ENCODE measurements at places on chromosomes 7 and 10.
A peak's percentile ranks its signal among the peaks of the same experiment; 100 is the strongest.

- DNase-seq = no peak
Observed at GRCh38 chr7:30114536-30115238, 20.1 kb upstream of the MTURN start.

GRCh38 chr7:148950806-148951205 lies 66.7 kb upstream of the EZH2 start:
- no peak for DNase-seq

- no peak for DNase-seq
Observed at GRCh38 chr7:111005445-111005844, 85.5 kb upstream of the LRRN3 start.

- DNase-seq = peak; percentile 94
Observed at GRCh38 chr7:39623047-39623731, at the start of gene RALA. TSS of gene RALA (plus strand) at chr7:39623572. CDS start at chr7:39686668, 63,096 bp downstream.

- no peak for DNase-seq
Observed at GRCh38 chr10:110276603-110277002, 28.1 kb downstream of the SMNDC1 start.

GRCh38 chr7:104371216-104371979 lies 43.0 kb downstream of the LHFPL3 start:
- DNase-seq = no peak

DNA sequence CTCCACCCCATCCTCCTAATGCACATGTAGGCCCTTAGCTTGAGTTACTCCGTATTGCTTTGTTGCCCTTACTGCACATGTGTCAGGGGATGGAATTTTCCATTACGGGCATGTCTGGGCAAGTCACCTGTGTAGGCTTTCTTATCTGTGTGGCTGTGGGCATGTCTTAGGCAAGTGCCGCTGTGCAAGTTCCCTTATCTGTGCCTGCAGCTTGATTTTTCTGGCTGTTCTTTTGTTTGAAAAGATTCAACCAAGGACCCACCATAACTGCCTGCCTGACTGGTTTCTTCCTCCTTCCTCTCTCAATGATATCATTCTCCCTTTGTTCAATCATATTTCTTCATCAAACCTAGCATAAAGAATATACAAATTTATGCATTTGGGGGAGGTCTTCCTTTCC lies 88.5 kb downstream of the AKR1D1 start:
- DNase-seq = no peak

- no peak for DNase-seq
Observed at GRCh38 chr10:33309406-33309805, 25.1 kb downstream of the NRP1 start.

DNA sequence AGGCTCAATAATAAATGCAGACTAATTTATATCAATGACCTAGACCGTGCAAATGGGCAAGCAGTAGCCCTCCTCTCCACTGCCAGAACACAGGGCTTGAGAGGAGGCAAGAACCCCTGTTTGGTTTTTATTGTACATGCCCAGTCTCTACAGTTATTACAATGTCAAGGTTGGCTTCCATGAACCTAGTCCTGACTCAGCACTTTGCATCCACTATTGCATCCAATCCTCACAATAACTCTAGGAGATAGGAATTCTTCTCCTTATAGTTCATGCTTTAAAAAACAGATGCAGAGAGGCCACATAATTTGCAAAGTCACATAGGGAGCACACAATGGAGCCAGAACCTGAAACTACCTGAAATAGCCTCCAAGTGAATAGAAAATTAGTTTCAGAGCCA lies 7.0 kb upstream of the COL13A1 start:
- DNase-seq = no peak

DNA sequence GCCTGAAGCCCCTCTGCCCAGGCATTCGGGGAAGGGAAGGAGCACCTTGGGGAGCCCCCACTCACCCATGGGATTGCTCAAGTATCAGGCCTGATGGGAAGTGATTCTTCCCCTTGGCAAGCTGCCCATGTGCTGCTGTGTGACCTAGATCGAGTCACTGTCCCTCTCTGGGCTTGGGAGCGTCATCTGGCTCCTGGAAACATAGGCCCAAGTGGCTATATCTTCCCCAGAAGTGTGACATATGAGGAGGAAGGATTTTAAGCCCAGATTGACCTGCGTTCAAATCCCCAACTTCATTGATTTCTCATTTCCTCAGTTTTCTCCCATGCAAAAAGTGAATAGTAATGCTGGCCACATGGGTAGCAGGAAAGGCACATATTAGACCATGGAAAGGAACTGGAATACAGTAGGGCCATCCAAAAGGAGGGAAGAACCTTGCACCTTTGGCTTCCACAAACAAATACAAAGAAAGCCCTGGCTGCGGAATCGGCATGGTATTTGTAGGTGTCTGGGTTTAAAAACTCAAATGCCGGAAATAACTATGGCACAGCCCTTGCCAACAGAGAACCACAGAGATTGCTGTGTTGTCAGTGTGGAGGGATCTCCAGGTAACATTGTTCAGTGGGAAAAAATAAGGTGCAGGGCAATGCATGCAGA lies 169.5 kb upstream of the ZMIZ1 start:
- no peak for DNase-seq

GRCh38 chr10:5465976-5466450 lies 33.4 kb downstream of the CALML5 start:
- no peak for DNase-seq

DNA sequence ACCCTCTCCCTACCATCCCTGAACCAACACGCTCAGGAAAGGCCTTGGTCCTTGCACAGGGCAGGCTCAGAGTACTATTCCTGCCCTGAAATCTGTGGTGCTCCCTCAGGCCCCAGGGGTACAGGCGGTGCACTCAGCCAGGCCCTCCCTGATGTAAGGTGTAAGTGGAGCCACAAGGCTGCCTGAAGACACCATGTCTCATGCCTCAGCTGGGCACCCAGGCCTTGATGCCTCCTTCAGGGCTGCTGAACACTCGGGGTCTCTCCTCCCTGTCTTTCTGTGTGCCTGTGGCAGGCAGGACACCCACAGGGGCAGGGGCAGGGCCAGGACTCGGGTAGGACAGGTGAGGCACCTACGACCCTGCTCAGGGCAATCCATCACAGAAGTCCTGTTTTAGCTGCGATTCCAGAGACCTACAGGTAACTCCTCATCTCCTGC lies 22.9 kb upstream of the ANTXRL start:
- no peak for DNase-seq

GRCh38 chr10:79374312-79375191 lies 27.3 kb downstream of the PPIF start:
- DNase-seq = peak; percentile 84

GRCh38 chr7:801940-802381 lies 30.3 kb upstream of the SUN1 start:
- DNase-seq = no peak

DNA sequence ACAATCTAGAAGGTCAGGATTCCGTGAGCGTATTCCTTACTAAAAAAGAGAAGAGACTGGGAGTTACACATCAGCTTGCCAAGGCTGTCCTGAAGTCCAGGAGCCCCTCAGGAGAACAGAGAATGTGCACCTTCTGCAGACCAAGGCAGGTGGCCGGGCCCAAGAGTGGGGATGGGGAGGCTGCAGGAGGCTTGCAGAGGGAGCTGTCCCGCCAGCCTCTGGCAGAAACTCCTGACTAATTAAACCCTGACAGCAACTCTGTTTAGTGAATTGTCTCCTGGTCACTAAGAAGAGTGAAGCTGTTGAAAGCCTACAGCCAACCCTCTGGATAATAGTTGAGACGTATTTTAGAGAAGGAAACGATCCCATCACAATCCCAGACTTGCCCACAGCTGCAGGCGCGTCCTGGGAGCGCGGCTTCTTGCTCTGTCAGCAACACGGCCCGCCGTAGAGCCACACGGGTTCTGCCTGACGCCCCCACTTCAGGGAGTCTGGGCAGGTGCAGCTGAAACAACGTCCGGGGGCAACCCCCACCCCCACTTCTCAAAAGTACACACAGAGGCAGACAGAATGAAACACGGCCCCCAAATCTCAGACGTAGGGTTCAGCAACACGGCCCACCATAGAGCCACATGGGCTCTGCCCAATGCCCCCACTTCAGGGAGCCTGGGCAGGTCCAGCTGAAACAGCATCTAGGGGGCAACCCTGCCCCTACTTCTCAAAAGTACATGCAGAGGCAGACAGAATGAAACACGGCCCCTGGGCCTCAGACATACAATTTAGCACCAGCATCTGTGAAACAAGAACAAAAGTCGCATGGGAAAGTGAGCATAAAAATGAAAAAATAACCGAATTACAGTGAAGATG lies 45.2 kb downstream of the DIP2C start:
- no peak for DNase-seq

DNA sequence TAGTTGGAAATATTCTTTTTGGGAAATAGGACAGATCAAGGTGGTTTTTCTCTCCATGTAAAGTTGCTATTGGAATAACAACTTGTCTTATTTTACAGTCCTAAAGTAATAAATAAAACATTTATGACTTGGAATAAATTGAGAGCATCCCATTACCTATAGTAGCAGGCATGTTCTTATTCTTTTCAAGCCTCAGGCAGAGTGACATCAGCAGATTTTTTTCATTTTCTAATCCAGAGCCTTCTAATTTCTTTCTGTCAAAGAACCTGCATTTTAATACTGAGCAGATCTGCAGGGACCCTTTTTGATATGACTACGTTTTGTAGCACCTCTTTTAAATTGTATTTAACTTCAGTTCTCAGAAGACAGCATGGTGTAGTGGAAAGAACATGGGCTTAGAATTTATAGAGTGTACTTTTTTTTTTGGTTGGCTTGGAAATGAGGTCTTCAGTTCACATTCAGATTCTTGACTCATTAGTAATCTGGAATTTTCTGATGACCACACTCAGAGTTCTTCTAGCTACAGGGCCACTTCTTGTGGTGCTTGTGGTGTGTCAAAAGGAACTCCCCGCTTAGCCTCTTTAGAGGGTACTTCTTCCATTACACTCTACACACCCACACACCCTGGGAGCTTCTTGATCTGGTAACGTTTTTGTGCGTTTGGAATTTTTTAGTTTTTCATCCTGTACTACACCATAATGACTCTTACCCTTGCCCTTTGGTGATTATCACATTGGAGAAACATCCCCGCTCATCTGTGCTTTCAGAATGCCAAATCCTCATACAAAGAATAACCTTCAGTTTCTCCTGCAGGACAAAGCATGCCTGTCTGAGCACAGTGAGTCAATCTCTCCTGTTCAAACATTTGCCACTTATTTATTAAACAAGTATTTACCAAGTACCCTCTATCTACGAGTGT lies 34.6 kb downstream of the AGK start:
- DNase-seq = no peak

GRCh38 chr10:3613318-3613717 lies 171.7 kb downstream of the KLF6 start:
- no peak for DNase-seq

- DNase-seq = no peak
Observed at GRCh38 chr7:83613232-83613631, 35.7 kb downstream of the SEMA3E start.

GRCh38 chr10:31381171-31381570 lies 62.2 kb downstream of the ZEB1 start:
- no peak for DNase-seq

GRCh38 chr7:108263425-108263824 lies 133.3 kb upstream of the LAMB4 start:
- DNase-seq = no peak

- DNase-seq = no peak
Observed at GRCh38 chr10:35684586-35684985, 42.5 kb upstream of the FZD8 start.

- DNase-seq = no peak
Observed at GRCh38 chr7:84091318-84091717, 103.3 kb downstream of the SEMA3A start.

- no peak for DNase-seq
Observed at GRCh38 chr7:32103361-32103760, 33.2 kb upstream of the PDE1C start.

GRCh38 chr7:81516898-81517297 lies 252.9 kb downstream of the HGF start:
- DNase-seq = no peak

GRCh38 chr7:32937344-32938174 lies 19.7 kb upstream of the FKBP9 start:
- DNase-seq = no peak

GRCh38 chr7:33973231-33974015 lies 68.1 kb downstream of the BMPER start:
- no peak for DNase-seq

GRCh38 chr10:18238870-18239485 lies 98.8 kb downstream of the CACNB2 start:
- no peak for DNase-seq

DNA sequence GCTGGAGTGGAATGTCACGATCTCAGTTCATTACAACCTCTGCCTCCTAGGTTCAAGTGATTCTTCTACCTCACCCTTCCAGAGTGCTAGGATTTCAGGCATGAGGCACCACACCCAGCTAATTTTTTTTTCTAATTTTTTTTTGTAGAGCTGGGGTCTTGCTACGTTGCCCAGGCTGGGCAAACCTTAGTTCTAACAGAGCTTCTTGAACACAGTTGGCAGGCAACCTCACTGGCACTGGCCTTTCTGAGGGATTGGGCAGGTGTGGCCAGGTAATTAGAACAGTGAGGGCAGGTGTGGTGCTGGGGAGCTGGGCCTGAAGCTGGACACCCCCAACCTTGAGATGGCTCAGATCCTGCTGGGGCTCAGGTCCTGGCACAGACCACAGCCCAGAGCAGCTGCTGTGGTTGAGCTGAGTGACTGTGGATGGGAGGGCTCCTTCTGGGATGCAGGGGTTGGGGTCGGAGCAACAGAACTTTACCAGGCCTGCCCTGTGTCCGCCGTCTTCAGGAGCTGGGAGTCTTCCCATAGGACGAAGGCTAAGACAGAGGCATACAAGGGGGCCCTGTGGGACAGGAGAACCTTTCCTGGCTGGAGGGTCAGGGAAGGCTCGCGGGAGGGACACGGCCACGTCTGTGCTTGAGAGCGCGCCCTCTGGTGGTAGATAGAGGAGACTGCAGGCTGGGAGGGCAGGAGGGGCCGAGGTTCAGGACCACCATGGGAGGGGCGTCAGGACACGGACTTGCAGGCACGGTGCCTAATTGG lies 48.2 kb downstream of the COL26A1 start:
- DNase-seq = peak; percentile 61

- DNase-seq = no peak
Observed at GRCh38 chr7:83964318-83964717, 230.3 kb downstream of the SEMA3A start.

DNA sequence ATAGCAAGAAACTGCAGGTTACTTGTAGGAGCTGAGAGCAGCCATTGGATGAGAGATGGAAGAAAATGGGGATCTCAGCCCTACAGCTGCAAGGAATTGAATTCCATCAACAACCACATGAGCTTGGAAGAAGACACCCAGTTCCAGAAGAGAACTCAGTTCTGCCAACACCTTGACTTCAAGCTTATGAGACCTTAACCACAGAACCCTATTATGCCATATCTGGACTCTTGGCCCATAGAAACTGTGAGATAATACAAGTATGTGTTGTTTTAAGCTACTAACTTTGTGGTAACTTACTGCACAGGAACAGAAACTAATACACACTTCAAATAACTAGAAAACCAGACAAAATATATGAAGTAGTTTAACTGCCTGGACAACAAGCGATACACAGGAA lies 212.4 kb upstream of the CACNA2D1 start:
- DNase-seq = no peak

DNA sequence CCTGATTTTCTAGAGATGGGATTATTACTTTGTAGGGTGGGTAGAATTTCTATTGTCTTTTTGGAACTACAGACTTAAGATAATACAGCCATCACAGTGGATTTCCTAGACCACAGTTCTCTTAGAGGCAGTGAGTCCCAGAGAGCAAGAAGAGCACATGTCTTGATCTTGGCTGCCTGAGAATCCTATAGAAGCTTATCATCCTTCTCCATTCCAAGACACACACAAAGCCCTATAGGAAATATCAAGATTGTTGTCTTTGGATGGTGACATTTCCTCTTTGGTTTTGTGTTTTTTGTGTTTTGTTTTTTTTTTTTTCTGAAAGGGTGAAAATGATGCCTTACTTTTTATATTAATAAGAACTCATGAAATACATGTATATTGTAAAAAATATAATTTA lies 143.1 kb downstream of the AHR start:
- DNase-seq = no peak
